AG08396 (cell line): ENCODE measurements at places on chromosomes 1 and 21.
A peak's percentile ranks its signal among the peaks of the same experiment; 100 is the strongest.

DNA sequence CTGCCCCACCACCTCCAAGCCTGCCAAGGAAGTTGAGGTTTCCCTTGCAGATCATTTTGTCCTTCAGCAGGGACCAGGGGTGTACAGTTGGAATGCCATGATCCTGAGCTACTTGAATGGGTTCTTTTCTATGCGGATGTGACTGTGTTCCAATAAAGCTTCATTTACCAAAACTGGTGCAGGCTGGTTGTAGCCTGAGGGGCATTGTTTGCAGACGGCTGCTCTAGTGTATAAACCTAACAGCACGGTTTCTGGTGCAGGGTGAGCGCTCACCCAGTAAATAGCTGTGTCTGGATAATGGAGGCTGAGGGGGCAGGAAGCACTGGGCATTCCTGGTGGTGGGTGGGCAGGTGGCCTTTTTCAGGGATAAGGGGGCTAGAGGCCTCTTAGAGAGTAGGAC lies 72.7 kb upstream of the ACTL8 start:
- DNase-seq = no peak

GRCh38 chr1:95067062-95067461 lies 5.7 kb downstream of the ALG14 start:
- no peak for DNase-seq

- DNase-seq = no peak
Observed at GRCh38 chr21:32682696-32683474, 44.9 kb downstream of the SYNJ1 start.

DNA sequence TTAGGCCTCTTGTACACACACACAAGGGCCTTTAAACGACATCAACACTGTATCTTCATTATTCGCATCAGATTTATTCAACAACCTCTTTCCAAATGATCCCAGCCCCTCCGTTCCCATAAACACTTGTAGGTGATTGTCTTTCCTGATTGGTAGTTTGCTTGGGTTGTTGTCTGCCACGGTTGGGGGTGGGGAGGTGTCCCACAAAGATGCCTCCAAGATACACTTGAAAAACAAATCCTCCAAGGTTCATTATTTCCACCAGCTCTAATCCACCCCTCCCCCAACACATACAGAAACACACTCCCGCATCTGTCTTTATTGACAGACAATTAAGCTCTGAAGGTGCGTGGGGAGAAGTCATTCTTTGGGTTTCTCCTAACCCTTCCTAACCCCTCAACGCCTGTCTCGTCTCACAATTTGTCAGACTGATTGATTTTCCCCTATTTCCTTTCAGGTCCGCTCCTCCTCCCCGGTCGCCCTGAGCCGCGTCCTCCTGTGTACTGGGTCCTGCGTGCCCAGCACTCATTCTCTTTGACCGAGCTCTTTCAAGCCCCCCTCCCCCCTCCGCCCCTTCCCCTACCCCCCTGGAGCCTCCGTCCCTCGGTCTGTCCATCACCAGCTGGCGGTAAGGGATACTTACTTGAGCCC lies 1.4 kb downstream of the WDR26 start:
- DNase-seq = peak; percentile 25

DNA sequence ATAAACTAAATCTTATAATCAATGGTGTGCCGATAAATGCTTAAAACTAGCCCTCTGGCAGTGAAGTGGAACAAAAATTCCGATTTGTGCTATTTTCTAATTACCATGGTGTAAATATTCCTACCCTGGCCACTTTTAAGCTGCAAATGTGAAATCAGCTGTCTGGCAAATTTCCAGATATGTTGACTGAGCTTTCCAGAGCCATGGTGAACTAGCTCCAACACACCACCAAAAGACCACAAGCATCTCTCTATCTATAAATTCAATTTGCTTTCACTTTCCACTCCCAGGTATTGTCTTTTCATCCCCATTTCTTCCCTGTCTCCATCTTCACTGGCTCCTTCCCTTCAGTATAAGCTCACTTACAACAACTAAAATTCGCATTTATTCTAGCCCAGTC lies 152.3 kb upstream of the RGS18 start:
- no peak for DNase-seq

- no peak for DNase-seq
Observed at GRCh38 chr1:177591155-177591554, 378.7 kb downstream of the SEC16B start.

DNA sequence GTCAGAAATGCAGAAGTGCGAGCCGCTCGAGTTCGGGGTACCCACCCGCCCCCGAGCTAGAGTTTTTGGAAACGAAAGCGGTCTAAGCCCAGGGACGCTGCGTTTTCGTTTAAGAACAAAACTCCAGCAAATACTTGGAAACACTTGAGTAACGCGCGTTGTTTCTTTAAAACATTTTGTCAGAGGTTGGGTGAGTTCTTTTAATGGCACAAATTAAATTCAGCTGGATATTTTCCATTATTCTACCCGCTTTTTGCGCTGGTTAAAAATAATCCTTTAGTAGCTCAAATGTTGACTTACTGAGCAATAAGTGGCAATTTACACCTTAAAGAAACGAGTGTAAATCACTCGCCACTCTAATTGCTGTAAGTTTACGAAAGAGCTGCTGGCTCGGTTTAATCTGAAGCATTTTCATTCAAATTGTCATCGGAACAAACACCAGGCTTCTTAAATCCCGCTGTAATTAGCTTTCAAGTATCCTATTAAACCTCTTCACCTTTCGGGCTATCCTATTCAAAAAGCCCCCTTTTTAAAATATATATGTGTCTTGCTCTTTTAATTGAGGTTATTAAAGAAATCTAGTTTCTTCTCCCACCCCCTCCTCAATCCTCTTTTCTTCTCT lies 1.5 kb downstream of the LHX8 start:
- DNase-seq = no peak

GRCh38 chr1:110347182-110347893 lies 8.2 kb downstream of the RBM15 start:
- DNase-seq = no peak

- no peak for DNase-seq
Observed at GRCh38 chr1:9719978-9720722, 68.6 kb downstream of the PIK3CD start.

GRCh38 chr1:186749820-186750219 lies 69.6 kb upstream of the PTGS2 start:
- DNase-seq = no peak

DNA sequence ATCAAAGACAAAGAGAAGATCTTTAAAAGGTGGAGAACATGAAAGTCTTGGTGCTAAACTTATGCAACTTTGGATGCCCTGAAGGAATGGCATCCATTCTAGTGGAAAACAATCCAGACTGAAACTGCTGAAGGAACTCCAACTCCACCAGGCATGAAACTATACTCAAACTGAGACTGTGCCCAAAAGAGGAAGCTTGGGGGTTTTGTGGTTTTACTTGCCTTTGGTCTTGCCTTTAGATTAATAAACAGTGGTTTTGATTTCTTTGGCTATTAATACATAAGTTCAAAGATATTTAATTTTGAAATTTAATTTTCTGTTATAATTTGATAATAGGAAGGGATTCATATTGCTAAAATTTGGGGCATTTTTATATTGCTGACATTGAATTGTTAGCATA lies 17.4 kb upstream of the SLC30A10 start:
- no peak for DNase-seq

DNA sequence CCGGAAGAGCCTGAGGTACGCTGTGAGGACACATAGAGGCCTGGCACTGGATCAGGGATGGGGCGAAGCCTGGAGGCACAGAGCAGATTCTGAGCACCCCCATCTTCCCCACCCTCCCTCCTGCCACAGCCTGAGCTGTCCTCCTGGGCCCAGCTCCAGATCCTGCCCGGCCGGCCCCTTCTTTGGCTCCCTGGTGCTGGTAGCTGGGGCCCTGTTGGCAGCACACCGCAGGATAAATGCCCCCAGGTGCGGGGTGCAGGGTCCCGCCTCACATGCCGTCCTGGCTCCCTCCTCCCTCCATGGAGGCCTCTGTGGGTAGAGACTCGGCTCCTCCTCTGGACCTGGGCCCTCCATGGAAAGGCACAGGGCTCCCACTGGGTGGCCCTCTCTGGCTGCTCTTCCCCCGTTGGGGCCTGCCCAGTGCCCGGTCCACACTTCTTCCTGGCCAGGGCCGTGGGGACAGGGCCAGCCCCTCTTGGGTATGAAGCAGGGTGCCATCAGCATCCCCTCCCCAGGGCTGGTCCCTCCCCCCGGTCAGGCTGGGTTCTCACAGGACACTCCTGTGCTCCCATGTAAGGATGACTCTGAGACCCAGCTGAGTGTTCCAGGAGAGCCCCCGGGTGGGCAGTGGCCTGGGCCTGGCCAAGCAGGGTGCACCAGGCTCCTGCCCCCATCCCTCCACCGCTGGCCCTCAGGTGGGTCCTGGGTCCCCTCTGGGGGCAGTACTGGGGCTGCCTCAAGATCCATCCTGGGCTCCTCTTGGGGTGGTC lies 1.1 kb upstream of the OBSCN start:
- DNase-seq = no peak

DNA sequence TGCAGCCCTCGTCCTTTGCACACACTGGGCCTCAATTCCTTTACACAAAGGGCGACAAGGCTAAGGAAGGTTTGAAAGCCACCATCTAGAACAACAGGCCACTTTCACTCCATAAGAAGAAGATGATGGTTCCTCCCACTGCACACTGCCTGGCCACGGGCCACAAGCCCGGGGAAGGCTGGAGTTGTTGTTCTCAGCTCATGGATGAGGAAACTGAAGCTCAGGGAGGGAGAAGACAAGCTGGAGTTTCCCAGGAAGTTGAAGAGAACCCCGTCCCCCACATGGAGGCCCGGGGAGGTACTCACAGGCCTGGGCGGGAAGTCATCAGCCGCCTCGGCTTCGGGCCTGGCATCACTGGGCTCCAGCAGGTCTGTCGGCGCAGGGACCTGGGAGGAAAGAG lies 24.6 kb upstream of the DDOST start:
- DNase-seq = no peak

DNA sequence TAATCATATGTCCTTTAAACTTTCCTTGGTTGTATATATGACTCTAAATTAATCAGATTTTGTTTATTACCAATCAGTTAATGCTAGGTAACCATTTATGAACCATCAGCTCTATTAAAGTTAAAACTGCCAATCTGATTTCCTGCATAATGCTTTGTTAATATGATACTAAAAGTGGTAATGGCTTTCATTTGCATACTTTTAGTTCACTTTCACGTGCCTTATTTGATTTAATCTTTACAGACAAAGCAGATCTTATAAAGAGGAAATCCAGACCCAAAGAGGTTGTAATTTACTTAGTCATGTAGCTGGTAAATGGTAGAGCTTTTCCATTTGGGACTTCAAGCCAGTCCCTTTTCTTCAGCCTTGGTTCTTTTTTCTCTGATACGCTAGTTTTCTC lies 61.3 kb downstream of the CLIC4 start:
- no peak for DNase-seq

GRCh38 chr1:59005491-59006288 lies 221.8 kb upstream of the JUN start:
- no peak for DNase-seq
